Frontal cortex (tissue), 4 donors: ENCODE measurements at places on chromosomes 3 and 15. TPM values are rescaled to one million over a fixed set of nuclear protein-coding genes. Genes with fewer than 3 reads are reported as not detected.

GRCh38 chr3:151620071-151620470 is 113.7 kb upstream of the AADACL2 start:
- DNase-seq = no peak

- DNase-seq = no peak
Measured at GRCh38 chr3:105844704-105845103, 24.1 kb downstream of the CBLB start.

DNA sequence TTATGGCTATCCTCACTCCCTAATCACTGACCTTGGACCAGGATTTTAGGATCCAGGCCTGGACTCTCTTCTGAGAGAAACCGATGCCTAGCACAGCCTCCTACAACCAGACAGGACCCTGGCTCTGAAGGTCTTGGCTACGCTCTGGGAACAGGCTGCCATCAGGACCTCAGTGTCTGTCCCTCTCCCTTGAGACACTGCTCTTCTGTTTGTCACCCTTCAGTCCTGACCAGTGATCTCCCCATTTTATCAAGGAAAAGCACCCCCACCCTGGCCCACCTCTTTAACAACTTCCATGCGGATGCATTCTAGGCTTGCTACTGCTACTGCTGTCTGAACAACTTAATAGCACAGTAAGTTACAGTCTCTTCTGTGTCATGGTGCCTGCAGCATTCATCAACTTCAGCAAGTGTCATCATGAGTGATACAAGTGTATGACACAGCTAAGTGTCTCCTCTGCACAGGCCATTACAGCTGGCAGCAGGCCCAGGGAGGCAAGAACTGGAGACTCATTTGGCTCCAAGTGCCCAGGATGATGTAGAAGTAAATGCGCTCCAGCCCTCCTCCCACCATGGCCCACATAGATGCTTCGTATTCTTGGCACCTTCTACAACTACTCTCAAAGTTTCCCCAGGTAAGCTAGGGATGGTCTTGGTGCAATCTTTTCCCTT is 302.4 kb downstream of the EPHB1 start:
- no peak for DNase-seq

DNA sequence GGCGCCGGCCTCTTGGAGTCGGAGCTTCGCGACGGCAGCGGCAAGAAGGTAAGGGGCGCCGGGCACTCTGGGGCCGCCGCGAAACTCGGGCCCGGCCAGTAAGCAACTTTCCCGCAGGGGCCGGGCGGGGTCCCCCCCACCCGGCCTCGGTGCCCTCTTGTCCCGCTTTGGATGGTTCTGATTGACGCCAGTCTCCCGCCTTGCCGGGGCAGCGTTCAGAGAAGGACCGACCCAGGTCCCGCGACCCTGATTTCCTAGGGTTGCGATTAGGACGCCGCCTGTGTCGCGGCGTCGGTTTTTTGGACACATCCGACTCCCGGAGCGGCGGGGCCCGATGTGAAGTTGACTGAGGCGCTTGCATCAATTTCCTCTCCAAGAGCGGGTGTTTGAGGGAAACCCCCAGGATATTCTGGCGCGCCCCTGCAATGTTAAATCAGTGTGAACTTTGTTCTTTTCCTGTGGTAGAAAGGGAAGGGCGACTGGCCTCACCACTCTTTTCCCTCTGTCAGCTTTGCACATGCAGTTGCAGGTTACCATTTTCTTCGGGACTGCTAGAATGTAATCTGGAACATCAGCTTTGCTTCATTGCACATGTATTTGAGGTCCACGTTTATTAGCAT is 755 bp downstream of the PDE8A start:
- DNase-seq = no peak

DNA sequence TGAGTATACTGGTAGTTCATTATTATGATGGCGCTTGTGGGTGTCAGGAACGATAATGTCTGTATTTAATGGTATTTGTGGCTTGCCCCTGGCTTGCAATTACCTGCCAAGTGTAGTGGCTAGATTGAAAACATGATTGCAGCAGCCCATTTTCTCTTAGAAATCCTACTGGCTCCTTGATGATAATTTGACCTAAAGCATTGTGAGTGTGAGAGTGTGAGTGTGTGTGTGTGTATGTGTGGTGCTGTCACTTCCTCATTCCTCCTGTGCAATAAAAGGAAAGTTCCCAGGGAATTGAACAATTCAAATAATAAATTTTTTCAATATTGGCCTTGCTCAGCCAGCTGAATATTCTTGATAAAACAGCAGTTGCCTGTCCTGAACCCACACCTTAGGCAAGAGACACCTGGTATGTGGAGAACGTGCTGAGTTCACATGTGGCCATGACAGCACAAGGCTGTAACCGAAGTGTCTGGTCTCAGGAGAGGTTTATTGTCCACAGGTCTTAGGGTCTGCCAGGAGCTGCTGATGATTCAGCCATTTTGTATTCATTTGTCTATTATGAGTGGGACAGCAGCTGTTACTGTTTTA is 193.3 kb downstream of the CD47 start:
- DNase-seq = no peak

- DNase-seq = no peak
Measured at GRCh38 chr15:25862071-25862471, 1.1 kb downstream of the ATP10A start.

- DNase-seq = no peak
Measured at GRCh38 chr3:185112186-185112585, 40.7 kb downstream of the C3orf70 start.

DNA sequence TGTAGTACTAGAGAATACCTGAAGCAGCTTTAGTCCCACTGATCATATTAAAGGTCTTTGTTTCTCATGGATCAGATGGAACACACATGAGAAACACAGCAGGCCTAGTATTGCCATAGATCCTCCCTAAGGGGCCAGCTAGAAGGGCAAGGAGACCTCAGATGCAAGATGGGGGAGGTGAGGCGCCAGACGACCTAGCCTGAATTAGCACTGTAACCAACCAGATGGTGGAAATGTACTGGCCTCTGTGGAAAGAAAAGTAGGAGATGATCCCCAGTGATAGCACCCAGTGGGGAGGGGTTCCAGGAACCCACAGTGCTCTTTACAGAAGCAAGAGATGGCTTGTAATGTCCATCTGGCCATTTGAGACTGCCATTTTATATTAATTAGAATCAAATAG is 138.2 kb upstream of the ZNF385D start:
- DNase-seq = no peak

GRCh38 chr3:39750712-39751111 is 58.7 kb upstream of the MYRIP start:
- no peak for DNase-seq

- DNase-seq = no peak
Measured at GRCh38 chr3:76264496-76264895, 479.1 kb upstream of the ZNF717 start.

- DNase-seq = no peak
Measured at GRCh38 chr3:103057003-103057402, 622.2 kb downstream of the ZPLD1 start.

DNA sequence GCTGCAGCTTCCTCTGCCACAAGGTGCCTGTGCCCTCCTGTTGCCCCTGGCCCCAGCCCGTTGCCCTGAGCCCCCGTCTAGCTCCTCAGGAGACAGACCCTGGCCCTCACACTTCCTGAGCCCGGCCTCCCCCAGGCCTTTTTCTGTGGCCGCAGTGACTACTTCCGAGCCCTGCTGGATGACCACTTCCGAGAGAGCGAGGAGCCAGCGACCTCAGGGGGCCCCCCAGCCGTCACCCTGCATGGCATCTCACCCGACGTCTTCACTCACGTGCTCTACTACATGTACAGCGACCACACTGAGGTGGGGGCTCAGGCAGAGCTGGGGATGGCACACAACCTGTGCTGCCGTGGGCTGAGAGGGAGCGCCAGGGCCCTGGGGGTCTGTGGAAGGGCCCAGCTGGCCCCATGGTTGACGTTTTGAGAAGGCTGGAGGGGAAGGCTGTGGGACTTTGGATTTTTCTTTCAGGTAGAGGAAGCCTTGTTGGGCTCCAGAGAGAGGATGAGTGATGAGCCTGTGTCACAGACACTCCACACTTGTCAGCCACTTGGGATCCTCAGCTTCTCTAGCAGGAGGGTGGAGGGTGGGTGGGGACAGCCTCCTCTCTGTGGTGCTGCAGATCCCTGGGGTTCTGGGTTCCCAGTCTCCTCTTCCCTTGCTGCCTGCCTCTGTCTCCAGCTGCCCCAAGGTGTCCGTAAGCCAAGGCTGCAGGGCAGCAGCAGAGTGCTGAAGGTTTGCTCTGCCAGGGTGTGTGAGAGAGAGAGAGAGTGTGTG is 5.0 kb downstream of the ABTB1 start:
- DNase-seq = no peak

Gene FANCD2
- total RNA-seq = 6.1 TPM

Gene SLC22A14
- total RNA-seq = under 0.01 TPM

Gene CNTN4
- total RNA-seq = 134 TPM

Gene AADACL2
- not detected for total RNA-seq
